ENCODE measurements at places on chromosomes 11 and 22.
A peak's percentile ranks its signal among the peaks of the same experiment; 100 is the strongest.

- DNase-seq, result no peak
These were observed 19.2 kb upstream of the MUC5B start for GRCh38 chr11:1203505-1204271.

DNA sequence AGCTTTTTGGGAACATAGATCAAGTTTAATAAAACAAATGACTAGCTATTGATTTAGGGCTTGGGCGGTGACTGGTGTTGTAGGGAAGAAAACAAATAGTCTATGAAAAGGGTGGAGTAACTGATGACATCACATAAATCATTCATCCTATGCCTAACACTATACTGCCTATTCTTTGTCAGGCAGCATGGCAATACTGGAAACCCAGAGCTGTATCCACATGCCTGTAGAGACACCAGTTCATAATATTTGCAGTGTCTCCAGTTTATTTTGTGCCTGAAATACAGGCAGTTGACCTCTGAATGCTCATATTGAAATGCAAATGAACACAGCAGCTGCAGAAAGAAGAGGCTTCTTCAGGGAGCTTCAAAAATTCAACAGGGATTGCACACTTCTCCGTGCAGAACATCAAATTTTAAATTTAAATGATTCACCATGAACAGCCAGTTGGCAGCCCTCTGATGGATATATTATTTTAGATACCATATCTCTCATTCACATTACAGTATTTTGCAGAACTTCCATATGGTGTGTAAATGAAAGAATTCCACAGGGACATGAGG is 283.1 kb upstream of the CTSC start:
- no peak for DNase-seq

DNA sequence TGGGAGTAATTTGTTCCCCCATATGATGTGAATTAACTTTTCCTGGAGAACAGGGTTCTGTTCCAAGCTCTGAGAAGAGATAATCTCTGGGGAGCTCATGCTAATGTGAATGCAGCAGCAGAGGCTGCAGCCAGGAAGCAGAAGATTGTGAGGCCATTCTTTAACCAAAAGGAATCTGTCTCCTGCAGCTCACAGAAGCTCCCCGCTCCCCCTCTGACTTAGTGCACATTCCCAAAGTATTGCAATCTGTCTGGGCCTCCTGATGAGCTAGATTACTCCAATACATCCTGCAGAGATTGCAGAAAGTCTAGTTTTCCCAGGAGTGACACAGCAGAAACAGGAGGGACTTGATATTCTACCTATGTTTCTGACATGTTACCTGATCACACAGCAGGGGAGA is 420.6 kb upstream of the FAT3 start:
- no peak for DNase-seq

- DNase-seq, result no peak
These were observed 53.1 kb upstream of the NAV2 start for GRCh38 chr11:19659529-19659928.

DNA sequence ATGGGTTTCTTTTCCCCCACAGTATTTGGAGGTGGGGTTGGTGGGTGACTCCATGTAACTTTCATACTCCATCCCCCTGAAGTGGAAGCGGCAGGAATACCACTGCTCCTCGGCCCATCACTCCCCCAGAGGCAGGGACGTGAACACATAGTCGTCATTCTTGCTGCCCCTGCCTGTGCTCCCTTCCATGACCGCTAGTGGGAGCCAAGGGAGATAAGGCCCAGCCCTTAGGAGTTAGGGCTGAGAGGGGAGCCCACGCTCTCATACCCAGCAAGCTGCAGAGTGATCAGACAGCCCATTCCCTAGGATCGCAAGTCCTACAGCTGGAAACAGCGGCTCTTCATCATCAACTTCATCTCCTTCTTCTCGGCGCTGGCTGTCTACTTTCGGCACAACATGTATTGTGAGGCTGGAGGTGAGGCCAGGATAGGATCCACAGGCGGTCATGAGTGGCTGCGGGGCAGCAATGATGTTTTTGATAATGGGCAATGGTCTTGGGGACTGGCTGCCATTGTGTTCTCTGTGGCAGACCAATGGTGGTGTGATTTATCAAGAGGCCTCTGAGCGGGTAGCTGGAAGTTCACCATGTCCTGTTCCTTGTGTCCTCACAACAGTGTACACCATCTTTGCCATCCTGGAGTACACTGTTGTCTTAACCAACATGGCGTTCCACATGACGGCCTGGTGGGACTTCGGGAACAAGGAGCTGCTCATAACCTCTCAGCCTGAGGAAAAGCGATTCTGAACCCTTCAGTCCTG is 15.9 kb downstream of the RHOG start:
- DNase-seq, result no peak

DNA sequence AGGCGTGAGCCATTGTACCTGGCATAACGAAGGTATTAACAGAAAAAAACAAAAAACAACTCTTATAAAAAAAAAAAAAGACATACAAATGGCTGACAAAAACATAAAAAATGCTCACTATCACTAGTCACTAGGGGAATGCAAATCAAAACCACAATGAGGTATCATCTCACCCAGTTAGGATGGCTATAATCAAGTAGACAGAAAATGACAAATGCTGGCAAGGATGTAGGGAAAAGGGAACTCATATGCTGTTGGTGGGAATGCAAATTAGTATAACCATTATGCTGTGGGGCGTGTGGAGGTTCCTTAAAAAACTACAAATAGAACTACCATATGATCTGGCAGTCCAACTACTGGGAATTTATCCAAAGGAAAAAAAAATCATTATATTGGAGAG is 17.0 kb downstream of the THY1 start:
- DNase-seq, result no peak

GRCh38 chr22:37241351-37242142 is 2.5 kb downstream of the RAC2 start:
- no peak for DNase-seq

DNA sequence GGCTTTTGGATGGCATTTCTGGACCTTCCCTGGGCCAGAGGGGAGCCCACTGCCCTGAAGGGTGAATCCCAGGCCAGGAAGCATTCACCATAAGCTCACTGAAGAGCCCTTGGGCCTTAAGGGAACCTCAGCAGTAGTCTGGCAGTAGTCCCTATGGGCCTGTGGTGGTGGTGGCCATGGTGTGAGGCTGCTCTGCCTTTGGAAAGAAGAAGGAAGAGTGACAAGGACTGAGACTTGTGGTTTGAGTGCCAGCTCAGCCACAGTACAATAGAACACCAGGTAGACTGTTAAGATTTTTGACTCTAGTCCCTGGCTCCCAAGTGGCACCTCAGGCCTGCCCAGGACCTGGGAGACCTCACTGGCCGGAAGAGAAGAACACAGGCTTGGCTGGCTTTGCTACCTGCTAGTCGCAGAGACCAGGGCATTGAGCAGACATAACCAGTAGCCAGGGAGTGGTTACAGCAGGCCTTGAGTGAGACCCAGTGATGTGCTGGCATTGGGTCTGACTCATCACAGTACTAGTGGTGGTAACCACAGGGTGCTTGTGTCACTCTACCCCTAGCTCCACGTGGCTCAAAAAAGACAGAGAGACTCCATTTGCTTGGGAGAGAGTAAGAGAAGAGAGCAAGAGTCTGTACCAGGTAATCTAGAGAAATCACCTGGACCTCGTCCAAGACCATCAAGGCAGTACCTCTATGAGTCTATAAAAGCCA is 259.8 kb upstream of the BLID start:
- no peak for DNase-seq

- peak; percentile 74 for DNase-seq
These were observed 192.6 kb downstream of the DSCAML1 start for GRCh38 chr11:117604336-117604995.

DNA sequence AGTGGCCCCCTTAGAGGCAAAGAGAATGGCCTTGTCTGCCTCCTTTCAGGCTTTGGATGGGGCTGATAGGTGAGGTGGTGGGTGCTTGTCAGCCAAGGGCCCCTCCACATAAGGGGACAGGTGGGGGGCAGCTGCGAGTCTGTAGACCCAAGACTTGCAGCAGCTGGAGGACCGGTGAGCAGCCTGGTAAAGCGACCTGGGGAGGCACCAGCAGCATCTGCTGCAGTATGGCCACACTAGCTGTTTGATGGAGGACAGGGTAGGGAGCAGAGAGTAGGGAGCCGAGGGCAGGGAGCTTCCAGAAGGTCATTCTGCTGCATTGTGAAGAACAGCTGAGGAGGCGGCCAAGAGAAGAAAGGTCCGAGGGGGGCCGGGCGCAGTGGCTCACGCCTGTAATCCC is 16.8 kb upstream of the MRTFA start:
- DNase-seq, result no peak
